ENCODE measurements at places on chromosomes 7 and 10.

DNA sequence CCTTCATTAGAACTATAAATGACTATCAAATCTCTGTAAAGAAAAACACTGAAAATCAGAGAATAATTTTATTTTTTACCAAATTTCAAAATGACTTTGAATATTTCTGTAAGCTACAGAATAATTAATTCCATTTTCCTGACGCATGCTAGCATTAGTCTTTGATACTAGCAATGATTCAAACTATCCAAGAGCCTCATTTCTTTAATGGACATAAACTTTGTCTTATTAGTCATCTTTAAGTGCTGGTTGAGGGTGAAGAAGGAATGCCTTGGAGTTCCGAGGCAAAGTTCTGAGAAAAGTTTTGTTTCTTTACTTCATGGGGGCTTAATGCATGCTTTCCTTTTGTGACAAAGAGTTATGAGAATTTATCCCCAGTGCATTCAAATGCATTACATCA lies 137.3 kb downstream of the AGMO start:
- DNase-seq: no peak

DNA sequence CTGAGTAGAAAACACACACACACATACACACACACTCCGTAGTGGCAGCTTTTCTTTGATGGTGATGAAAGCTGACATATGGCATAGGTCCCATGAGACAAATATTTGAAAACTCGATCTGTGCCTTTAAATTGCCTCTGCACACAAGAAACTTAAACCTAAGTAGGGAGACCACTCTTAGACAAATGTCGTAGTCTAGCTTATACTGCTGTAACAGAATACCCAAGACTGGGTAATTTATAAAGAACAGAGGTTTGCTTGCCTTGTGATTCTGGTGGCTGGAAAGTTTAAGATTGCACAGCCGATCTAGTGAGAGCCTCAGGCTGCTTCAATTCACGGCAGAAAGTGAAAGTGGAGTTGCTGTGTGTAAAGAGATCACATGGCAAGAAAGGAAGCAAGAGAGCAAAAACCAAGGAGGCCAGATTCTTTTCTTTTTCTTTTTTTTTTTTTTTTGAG lies 489.4 kb upstream of the SORCS1 start:
- DNase-seq: peak; percentile 11

DNA sequence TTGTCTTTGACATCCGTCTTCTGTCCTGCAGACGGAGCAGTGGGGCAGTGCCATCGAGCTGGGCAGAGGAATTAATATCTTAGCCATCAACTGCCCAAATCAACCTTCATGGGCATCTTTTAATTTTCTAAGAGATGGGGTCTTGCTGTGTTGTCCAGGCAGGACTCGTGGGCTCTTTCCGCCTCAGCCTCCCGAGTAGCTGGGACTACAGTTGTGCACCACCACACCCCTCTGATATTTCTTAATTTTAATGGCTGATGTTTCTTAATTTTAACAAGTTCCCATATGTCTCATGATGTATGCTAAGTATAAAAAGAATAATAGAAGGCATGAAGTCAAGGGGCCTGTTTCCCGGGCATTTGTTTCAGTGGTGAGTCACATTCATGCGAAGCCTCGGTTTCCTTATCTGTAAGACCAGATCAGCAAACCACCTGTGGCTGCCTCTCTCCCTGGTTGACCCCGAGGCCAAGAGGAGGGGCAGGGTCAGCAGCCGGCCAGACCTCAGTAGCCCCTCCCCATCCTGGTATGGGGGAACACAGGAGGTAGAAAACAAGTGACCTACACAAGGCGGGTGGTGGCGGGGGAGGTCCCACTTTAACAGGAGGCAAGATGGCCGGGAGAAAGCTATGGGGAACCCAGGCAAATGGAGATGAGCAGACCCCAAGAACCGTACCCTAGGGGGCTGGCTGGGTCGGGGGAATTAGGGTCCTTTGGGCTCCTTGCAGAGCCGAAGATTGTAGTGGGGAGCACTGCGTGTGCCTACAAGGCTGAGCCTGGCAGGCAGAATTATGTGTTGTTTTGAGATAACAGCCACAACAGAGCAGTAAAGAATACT lies 85.5 kb downstream of the CUX1 start:
- DNase-seq: no peak

- no peak for DNase-seq
Observed at GRCh38 chr10:15378569-15378968, 7.5 kb upstream of the FAM171A1 start.

DNA sequence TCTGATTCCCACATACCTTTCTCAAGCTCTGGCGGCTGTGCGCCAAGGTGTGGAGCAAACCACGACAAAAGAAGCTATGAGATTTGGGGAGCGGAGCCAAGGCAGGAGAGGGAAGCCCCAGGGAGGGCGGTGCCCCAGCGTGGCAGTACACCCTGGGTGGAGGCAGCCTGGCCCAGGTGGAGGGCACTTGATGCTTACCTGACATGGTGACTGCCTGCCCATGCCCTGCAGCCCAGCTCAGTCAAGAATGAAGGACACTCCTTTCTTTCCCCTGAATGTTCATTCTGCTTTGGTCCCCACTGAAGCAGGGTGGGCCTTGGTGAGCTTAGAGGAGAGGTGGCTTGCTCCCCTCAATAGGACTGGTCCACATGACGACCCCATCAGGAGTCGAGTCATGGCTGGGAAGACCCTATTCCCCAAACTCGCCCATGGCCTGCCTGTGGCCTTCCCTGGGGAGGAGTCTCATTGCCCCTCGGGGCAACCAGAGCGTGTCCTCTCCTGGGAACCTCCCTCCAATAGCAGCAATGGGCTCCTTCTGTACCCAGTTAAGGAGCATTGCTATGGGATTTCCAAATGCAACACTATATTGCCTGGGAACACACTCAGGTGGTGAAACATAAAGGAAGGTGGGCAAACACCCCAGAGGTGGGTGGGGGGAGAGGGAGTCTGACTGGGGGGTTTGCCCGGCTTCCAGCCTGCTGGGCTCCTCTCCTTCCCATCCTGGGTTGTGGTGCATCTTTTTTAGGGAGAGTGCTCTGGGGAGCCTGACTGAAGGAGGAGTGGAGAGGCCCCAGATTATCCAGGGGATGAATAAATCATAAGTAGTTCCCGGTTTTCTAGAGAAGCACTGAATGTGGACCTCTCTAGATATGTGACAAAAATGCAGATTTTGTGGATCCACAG lies 22.7 kb downstream of the RAMP3 start:
- DNase-seq: no peak

DNA sequence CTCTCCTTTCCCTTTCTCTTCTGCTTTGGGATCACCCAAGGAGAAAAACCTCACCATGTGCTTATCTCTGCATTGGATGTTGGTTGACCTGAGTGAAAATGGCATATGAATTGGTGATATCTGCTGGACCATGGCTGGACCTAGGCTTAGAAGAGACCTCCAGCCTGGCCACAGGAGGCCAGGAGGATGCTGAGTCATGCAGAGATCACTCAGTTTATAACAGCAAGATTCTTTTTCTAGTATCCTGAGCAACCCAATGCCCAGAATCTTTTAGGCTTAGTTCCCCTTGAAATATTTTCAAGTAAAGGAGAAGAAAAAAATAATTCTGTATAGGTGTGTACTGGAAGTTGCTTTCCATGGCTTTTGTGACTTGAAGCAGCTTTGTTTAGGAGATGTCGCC lies 236.3 kb downstream of the KLF6 start:
- DNase-seq: no peak

GRCh38 chr10:60951272-60951724 lies 7.3 kb upstream of the RHOBTB1 start:
- no peak for DNase-seq

GRCh38 chr10:67385089-67385488 lies 310.9 kb downstream of the CTNNA3 start:
- DNase-seq: no peak

- no peak for DNase-seq
Observed at GRCh38 chr7:86130268-86130667, 513.4 kb upstream of the GRM3 start.

DNA sequence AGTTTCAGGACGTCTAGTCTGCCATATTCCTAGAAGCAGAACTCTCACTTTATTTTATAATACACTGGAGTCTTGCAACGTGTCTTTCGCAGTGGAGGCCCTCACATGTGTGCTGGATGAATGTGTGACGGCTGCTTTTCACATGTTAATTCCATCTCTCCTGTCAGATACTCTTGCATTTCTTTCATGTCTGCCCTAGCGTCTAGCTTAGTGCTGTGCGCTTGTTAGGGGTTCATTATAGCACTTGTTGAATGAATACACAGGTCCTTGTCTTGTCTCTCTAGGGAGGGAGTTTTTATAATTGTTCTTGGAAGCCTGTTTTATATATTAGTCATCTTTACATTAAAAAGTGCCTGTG lies 94.4 kb downstream of the MAP3K8 start:
- no peak for DNase-seq

DNA sequence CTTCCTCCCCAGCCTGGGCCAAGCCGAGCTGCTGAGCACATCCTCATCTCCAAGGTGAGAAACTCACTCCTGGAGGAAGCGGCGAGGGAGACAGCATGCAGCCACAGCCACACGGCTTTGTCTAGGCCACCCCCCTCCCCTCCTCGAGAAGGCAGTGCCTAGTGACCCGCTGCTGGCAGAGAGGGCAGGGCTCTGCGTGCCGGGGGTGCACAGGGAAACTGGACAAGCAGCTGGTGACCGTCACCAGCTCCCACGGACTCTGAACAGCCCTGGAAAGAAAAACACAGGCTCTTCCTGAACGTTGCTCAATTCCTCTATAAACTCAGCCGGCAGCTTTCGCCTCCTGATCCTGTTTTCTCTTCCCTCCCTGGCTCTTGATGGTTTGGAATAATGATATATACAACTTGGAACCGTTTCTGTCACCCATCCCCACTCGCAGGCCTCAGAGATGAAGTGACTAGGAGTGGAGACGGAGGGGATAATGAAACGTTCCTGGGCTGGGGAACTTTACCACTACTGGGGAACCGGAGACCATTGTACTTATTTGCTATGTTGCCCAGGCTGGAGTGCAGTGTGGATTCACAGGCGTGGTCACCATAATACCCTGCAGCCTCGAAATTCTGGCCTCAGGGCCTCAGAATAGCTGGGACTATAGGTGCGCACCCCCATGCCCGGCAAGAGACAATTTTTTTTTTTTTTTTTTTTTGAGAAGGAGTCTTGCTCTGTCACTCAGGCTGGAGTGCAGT lies 19.3 kb downstream of the PAPOLB start:
- DNase-seq: no peak

GRCh38 chr10:47294501-47294900 lies 5.5 kb upstream of the GDF10 start:
- DNase-seq: no peak

GRCh38 chr10:114879093-114879492 lies 57.5 kb downstream of the FHIP2A start:
- DNase-seq: no peak

DNA sequence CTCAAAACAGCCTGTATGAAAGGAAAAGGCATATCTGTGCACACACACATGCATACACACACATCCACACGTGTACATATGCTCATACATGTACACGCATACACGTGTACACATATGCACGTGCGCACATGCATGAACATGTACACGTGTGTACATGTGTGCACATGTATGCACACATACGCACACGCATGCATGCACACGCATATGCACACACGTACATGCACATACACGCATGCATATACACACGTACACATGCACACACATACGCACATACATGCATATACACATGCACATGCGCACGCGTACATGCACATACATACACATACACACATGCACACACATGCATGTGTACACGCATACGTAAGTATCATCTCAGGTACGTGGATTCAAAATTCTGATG lies 19.4 kb downstream of the DIP2C start:
- DNase-seq: no peak

DNA sequence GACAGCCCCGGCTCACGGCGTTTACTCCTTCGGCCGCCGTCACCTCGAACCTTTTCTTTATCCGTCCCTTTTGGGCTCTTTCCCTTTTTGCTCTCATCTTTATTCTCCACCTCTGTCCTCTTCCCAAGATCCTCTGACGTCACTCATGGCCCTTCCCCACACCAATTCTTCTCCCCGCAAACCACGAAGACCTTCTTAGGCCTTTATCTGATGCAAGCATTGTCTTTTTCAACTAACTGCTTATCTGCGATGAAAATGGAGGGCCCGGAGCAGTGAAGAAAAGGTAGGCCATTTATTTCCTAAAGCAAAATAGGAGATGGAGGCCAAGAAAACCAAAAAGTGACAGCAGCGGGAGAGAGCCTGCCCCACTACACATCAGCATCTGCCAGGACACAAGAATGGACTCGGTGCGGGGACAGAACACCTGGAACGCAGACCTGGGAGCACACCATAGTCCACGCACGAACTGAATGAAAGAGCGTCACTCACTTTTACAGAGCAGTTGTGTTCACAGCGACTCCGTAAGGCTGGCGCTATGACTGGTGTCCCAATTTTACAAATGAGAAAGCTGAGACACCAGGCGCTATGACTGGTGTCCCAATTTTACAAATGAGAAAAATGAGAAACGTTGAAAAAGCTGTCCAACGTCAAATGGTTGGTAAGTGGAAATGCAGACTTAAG lies 45.3 kb downstream of the ZNF777 start:
- DNase-seq: no peak

DNA sequence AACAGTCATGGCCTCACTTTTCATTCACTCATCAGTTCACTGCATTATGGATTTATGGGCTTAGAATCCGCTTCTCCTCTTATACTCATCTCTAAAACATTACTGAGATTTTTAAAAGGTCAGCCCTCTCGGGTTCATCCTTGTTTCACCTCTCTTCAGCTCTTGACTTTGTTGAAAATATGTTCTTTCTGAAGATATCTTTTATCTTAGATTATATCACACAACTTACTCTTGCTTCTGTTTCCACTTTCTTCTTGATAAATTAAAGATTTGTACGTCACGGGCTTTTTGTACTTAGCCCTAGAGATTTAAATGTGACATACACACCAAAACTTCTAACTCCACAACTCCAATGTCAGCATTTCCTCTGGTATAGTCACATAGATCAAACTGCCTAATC lies 342.5 kb upstream of the TMEM229A start:
- no peak for DNase-seq
